Suppressor macrophage (primary cell): ENCODE measurements at places on chromosomes 11 and 22.

DNA sequence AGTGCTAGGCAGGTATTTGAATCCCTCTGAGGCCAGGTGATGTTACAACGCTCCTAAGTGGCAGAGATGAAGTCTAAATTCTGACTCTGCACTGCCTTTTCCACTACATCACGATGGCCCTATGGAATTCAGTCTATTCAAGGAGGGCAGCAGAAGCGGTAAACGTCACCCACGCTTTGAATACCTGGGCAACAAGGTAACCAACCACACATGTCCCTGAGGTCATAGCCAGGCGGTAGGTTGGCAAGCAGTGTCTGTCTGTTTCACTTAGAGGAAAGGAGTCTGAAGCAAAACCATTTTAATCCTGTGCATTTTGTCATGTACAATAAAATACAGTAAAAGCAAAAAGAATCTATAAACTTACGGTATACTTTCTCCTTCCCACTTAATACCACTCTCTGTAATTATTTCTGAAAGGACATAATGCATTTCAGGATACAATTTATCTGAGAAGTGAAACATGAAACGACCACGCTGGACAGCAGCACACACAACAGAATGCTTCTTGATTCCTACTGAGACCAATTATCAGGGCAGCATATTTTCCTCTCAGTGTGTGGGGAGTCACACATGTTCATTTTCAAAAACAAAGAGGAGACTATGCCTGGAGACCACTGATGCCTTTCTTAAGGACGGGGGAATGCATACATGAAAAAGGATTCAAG lies 51.3 kb downstream of the PRDM10 start:
- DNase-seq, result no peak

GRCh38 chr22:29029202-29030000 lies 32.2 kb downstream of the C22orf31 start:
- no peak for DNase-seq

DNA sequence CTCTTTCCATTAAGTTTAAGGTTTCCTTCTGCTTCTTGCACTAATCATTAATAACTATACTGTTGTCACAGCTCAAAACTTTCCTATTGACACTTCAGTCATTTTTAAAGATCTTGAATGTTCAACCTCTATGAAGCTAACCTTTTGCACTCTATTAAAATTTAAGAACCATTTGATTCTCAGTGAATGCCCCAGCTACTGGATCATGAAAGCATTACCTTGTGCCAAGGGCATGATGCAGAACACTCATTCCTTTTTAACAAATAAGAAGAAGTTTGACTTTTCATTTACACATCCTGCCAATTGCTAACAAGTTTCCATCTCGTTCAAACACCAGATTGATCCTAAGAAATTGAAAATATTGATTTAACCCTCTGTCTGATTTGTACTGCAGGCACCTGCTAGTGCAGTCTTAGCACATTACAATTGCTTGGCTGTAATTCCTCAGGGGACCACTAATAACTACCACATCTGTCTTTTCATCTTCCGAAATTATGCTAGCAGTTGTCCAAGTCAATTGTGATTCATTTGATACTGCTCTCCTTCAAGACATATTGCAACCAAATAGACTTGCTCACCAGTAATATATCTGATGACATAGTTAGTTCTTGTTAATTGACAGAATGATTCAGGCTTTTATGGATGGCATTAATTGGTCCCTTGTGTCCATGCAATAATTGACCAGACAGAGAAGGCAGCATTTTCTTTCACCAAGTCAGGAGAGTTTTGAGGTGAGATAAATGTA lies 158.4 kb downstream of the TEAD1 start:
- DNase-seq, result no peak

DNA sequence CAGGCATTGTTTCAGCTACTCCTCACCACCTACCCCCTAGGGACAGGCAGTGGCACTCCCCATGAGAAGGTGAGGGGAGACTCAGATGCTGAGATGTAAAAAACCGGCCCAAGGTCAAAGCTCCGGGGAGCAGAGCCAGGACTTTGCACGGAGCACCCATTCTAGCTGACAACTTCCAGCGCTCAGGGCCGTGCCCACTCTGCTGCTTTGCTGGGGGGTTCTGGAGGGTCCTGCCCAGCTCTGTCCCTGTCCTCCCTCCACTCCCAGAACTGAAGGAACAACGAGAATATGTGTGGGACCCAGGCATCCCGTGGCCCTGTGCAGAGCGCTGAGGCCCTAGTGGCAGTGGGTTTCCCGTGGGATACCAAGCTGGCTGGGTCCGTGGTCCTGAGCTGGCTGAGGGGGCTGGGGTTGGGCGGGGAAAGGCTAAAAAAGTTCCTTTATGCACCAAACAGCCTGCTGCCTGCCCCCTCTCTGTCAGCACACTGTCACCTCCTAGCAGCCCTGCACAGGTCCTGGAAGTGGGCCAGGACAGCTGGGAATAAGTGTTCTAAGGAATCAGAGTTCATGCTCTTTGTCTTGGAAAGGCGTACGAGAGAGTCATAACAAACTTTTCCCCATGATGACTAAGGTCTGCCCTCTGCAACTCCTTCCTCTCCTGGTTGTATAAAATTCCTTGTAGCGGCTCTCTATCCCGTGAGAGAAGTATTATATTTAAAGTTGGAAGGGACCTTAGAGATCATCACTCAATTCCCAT lies 1.9 kb downstream of the MS4A10 start:
- no peak for DNase-seq

DNA sequence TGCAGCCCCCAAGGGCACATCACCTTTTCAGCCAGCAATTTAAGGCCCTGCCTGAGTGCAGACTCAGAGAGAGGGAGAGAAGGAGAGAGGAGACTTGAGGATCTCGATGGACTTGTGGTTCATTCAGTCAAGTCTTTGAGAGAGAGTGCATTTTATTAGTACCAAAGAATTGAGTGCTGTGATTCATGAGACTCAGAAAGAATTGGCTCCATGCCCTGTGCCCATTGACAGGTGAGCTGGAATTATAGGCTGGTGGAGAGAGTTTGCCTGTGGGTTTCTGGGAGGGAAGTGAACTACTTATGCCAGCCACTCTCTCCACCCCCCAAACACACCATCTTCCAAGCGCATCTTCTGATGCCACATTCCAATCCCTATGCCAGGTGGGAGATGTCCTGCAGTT lies 236.8 kb downstream of the MN1 start:
- DNase-seq, result no peak

GRCh38 chr11:57904376-57904775 lies 119.3 kb upstream of the OR9Q1 start:
- no peak for DNase-seq

- DNase-seq, result no peak
These were observed 1.5 kb downstream of the MIEF1 start for GRCh38 chr22:39503630-39504029.
